ENCODE measurements at places on chromosomes 2 and 18.

GRCh38 chr2:232492963-232493700, 5.5 kb upstream of the ECEL1 start:
- no peak for DNase-seq

- no peak for DNase-seq
Measured at GRCh38 chr2:159126432-159127022, 158.1 kb downstream of the TANC1 start.

DNA sequence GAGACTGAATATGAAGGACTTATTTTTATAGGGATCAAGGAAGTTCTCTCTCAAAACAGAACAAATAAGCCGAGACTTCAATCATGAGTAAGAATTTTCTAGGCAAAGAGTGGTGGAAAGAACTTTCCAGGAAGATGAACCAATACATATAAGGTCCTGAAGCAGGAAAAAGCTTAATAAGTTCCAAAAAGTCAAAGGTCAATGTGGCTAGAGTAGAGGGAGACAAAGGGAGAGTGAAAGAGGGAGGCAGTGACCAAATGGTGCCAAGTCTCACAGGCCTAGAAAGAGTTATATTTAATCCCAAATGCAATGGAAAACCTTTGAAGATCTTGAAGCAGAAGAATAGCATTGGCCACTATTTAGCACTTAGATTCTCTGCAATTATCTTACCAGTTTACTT, 56.0 kb downstream of the PDE11A start:
- no peak for DNase-seq

GRCh38 chr18:48948112-48949049, 2.4 kb downstream of the SMAD7 start:
- peak; percentile 12 for DNase-seq

GRCh38 chr18:46461993-46462392, 195.0 kb downstream of the LOXHD1 start:
- no peak for DNase-seq

DNA sequence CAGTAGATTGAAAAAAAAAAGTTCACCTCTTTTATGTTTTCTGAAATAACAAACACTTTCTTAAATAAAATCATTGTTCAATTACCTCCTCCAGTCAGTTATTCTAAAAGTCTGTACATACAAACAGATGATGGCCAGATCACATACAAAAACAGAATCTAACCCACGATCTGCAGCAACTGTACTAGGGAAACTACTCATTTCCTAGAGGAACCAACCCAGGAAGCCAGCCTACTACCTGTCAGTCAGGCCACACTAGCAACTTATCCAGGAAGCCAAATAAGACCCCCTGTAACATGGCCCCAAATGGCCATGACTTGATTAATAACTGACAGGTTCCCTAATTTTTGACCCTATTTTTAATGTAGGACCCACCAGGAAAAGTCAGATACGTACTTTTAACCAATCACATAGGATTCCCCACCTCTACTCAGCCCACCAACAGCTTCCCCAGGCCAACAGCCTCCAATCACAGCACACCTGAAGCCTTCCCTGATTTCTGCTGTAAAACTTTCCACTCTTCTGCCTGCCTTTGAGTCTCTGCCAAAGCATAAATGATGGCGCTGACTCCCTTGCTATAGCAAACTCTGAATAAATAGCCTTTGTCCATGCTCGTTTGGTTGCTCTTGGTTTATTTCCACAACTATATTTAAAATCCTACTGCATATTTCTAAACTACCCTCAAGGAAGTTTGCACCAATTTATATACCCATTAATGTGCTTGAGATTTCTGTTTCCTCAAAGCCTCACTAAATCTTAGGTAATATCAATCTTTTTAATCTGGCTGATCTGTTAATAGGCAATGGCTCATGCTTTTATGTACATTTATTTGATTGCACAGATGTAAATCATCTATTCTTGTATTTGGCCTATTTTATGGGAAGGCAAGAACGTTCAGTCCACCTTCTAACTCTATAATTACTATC, 486.4 kb downstream of the FBXO15 start:
- DNase-seq: no peak

DNA sequence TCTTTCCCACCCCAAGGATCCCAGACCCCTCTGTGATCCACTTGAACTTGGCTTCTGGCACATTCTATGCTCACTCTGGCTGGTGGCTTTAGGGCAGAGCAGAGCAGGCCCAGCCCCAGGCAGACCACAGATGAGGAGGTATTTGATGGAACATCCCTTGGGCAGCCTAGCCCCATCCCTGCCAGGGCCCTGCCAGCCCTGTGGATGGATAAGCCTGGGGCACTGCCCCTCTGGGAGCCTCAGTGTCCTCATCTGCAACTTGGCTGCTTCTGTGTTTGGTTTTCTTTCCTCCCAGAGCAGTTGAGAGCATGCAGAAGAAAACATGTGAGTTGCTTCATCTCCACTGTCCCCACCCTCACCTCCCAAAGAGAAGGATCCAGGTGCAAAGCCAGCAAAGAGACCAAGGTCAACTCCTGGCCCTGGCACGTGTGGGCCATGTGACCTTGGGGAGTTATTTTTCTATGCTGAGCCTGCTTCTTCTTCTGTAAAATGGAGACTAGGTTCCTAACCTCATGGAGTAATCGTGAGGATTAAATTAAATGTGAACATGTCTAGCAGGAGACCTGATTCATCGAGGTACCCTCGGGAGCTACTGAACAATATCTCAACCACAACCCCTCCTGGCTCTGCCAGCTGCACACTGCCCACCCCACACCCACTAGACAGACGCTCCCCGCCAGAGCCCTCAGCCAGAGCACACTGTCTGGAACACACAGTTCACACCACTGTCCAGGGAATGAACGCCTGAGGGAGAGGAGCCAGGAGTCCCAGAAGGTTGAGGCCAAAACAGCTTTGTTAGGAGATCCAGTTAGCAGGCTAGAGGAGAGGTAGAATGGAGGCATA, 14.6 kb upstream of the TNS1 start:
- DNase-seq: no peak

GRCh38 chr2:47389692-47390091, 13.3 kb upstream of the MSH2 start:
- DNase-seq: no peak

- DNase-seq: no peak
Measured at GRCh38 chr18:55509631-55510324, 78.2 kb downstream of the TCF4 start.

All from cortex of kidney (tissue), 1 donor.